HEK293T (cell line): ENCODE measurements at places on chromosomes 16 and 17.
A peak's percentile ranks its signal among the peaks of the same experiment; 100 is the strongest.

GRCh38 chr17:51653878-51654277 is 393.5 kb downstream of the UTP18 start:
- DNase-seq: peak; percentile 21

DNA sequence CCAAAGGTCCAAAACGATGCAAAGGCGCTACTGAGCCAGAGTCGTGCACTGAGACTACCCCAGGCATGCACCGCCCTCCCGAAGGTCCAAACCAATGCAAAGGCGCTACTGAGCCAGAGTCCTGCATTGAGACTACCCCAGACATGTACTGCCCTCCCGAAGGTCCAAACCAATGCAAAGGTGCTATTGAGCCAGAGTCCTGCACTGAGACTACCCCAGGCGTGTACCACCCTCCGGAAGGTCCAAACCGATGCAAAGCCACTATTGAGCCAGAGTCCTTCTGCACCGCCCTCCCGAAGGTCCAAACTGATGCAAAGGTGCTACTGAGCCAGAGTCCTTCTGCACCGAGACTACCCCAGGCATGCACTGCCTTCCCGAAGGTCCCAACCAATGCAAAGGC is 27.1 kb downstream of the SLC43A2 start:
- DNase-seq: no peak

DNA sequence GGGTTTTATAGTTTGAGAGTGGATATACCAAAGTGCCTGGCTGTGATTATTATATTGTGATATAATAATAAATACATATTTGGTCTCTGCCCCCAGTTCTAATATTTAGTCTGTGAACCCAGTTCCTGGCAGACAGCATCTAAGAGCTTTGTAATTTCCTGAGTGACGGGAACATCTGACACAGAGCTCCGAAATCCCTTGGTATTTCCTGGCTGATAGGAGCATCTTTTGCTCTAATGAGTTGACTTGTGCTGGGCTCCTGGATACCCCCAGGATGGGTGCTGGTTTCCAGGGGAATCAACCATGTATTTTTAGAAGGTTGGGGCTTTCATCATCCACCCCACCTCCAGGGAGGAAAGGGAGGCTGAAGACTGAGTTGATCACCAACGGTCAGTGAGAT is 187.3 kb downstream of the CDH13 start:
- no peak for DNase-seq

GRCh38 chr16:73093146-73094144 is 45.5 kb upstream of the ZFHX3 start:
- DNase-seq: no peak

DNA sequence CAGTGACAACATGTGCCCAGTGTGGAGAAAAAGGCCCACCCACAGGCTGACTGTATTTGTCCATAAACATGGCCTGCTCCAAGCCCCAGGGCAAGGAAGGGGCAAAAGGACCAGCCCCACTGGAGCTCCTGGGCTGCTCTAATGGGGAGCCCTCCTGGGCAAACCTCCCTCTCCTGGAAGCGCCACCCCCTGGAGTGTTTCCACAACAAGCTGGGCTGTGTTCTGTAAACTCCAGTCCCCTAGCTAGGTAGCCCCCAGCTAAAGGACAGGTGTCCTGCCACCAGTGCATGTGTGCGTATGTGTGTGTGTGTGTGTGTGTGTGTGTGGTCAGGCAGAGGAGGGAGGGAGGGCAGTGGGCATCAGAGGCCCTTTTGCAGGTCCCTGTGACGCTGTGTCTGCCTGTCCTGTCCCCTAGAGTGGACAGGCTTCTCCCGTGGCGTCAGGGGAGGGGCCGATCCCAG is 11.3 kb upstream of the STAC2 start:
- no peak for DNase-seq

- DNase-seq: no peak
Observed at GRCh38 chr16:66851166-66851964, 7.2 kb downstream of the CA7 start.

GRCh38 chr17:12078791-12079190 is 58.1 kb downstream of the MAP2K4 start:
- DNase-seq: no peak

DNA sequence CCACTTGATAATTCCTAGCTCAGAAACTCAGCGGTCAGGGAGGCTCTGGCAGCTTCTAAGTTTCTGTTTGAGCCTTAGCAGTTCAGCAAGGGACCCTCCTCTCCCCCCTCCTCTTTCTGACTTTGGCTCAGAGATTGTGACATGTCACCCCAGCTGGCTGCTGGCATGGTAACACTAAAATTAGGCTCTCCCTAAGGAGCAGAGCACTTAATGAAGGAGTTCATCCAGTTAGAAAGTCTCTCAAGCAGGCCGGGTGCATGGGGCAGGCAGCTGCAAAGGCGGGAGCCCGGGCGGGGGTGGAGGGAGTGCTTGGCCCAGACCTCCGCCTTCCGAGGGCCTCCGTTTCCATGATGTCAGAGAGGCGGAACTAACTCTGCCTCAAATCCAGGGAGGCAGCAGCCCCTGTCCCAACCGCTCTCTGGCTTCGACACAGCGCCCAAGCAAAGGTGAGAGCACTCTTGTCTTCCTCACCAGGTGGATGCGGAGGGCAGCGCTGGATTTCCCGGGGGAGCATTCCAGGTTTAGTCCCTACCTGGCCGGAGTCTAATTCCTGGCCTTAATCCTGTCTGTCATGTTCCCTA is 128.0 kb upstream of the PLCG2 start:
- DNase-seq: no peak

GRCh38 chr16:20881503-20881878 is 18.7 kb downstream of the DCUN1D3 start:
- DNase-seq: no peak

GRCh38 chr17:50171371-50172071 is 5.7 kb downstream of the SGCA start:
- DNase-seq: no peak

DNA sequence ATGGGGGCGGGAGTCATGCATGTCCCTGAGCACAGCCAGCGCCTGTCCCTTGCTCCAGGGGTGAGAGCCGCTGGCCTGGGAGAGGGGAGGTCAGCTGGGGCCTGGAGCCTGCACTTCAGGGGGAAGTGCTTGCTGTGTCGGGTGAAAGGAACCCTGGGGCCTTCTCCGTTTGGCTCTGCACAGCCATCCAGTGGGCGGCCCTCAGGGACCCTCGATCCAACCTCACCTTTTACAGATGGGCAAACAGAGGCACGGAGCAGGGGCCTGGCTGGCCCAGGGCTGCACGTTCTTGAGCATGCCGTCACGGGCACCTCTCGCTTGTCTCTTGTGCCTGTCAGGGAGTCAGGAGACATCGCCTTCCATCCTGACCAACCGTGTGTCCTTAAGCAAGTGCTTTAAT is 1.8 kb downstream of the SNX20 start:
- no peak for DNase-seq

- no peak for DNase-seq
Observed at GRCh38 chr16:63625126-63625525, 1496.7 kb downstream of the CDH11 start.

GRCh38 chr17:64596439-64596838 is 65.7 kb downstream of the SMURF2 start:
- no peak for DNase-seq

DNA sequence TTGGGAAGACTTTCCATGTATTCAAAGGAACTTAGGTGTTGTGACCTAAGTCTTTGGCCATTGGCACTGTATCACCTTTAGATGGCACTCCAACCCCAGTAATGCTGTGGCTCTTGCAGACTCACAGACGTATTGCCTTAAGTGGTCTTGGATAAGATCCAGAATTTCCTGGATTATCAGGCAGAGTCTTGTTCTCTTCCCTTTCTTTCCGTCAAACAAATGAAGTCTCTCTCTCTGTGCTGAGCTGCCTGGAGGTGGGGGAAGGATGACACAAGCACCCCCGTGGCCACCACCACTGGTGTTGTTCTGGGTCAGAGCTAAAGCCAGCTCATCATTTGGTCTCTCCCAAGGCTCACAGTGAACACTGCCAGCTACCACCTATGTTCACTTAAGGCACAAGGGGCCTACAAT is 789.9 kb upstream of the KIF2B start:
- peak; percentile 6 for DNase-seq

GRCh38 chr16:27531186-27531585 is 18.5 kb downstream of the GTF3C1 start:
- DNase-seq: no peak

GRCh38 chr17:67433248-67433924 is 56.3 kb downstream of the PITPNC1 start:
- no peak for DNase-seq

DNA sequence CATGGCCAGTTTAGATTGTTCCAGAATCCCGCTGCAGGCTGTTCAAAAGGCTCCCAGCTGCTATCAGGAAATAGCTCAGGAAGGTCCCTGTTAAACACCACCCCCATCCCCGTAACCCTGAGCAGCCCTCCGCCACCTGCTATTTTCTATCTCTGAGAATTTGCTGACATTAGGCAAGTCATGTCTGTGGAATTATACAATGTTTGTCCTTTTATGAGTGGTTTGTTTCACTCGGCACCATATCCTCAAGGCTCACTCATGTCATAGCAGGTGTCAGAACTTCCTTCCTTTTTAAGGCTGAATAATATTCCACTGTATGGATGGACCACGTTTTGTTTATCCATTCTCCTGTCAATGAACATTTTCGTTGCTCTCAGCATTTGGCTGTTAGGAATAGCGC is 164.3 kb upstream of the FOXF1 start:
- no peak for DNase-seq

GRCh38 chr17:42682722-42683403 is 532 bp downstream of the CNTNAP1 start:
- DNase-seq: peak; percentile 47

DNA sequence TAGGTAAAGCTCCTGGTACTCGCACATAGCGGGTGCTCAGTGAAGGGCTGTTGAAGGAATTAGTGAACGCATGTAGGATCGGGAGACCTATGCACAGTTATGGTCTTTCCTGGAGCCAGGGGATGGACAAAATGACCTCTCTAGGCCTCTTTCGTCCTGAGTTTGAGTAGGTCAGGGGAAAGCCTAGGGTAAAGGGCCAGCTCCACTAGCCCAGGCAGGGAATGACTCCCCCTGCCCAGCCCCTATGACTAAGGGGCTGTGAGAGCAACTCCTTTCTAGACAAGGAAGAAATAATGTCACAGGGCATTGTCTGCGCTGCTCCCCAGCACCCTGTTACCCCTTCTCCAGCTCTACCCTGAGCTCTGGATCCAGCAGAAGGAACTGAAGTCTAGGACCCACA is 24.6 kb upstream of the FMNL1 start:
- peak; percentile 5 for DNase-seq

GRCh38 chr16:66358231-66358630 is 8.3 kb upstream of the CDH5 start:
- DNase-seq: no peak

DNA sequence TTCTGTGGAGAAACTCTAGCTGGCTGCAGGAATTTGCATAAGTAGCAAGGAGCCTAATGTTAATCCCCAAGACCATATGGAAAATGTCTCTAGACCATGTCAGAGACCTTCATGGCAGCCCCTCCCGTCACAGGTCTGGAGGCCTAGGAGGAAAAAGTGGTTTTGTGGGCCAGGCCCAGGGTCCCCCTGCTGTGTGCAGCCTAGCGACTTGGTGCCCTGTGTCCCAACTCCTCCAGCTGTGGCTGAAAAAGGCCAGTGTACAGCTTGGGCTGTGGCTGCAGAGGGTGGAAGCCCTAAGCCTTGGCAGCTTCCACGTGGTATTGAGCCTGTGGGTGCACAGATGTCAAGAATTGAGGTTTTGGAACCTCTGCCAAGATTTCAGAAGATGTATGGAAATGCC is 306.9 kb upstream of the CA10 start:
- DNase-seq: no peak

DNA sequence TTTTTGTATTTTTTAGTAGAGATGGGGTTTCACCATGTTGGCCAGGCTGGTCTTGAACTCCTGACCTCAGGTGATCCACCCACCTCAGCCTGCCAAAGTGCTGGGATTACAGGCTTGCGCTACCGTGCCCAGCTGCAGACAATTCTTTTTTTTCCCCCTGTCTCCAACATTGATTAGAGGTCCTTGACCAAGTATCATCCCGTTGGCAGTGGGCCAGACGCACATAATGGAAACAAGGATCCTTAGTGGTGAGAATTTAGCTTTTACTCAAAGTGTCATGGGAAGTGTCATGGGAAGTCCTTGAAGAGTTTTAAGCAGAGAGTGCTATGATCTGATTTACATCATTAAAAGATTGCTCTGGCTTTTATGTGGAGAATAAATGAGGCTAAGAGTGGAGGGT is 2.1 kb upstream of the FBXO47 start:
- DNase-seq: no peak

DNA sequence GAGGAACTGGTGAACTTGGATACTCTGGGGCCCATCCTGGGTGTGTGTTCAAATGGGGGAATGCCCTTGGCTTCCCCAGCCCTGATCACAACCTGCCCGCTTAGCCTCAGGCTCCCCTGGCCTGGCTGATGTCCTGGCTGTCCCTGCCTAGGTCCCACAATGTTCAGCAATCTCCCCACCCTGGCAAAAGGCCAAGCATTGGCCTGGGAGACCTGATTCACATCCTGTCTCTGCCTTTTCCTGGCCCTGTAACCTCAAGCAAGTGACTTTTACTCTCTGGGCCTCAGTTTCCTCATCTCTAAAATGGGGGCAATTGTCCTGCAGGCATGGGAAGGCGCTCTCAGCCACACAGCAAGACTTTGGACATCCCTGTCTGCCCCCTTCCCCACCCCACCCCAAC is 14.4 kb downstream of the CPNE2 start:
- no peak for DNase-seq

DNA sequence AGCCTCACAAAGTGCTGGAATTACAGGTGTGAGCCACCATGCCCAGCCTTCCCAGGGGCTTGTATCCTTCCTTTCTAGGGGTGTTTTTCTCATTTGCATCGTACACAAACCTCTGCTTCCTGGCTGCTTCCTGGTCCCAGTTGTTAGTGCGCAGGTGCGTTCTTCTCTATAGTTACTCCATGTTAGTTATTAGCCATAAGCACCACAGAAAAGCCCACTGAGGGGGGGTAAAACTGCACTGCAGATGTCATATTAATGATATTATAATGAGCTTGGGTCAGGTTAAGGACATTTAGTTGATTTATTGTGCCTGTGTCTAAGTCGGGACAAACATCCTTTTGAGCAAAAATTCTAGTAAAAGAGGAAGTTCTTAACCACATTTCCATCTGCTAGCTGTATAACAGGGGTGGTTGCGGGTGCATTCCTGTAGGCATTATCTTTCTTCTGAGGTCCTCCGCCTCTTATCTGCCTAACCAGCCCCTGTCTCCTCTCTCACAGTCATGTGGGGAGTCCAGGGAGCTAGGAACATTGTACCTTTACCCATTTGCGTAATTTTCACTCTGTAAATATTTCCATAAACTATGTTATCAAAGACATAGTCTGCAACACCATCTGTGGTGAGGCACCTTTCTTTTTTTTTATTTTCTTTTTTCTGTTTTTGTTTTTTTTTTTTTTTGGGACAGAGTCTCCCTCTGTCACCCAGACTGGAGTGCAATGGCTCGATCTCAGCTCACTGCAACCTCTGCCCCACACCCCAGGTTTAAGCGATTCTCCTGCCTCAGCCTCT is 23.6 kb upstream of the ATF7IP2 start:
- no peak for DNase-seq

- no peak for DNase-seq
Observed at GRCh38 chr16:60611844-60612243, 1424.4 kb downstream of the CDH8 start.

- no peak for DNase-seq
Observed at GRCh38 chr16:16100631-16101030, 122.7 kb downstream of the ABCC6 start.
